ENCODE measurements at places on chromosomes 7 and 10.

GRCh38 chr7:14582010-14582409 lies 320.5 kb downstream of the DGKB start:
- DNase-seq, result no peak

DNA sequence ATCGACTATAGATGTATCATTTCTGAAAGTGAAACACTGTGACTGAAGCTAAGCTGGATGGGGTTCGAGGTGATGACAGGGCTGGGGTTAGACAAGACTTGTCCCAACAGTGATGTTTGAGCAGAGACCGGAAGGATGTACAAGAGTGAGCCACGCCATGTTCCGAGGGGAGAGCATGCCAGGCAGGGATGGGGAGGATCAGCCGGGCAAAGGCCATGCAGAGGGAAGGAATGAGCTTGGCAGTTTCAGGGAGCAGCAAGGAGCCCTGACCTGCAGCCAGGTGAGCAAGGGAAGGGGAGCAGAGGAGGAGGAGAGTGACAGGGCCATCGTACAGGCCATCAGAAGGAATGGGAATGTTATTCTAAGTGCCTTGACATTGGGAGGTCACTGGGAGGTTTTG lies 114.9 kb upstream of the GPR26 start:
- DNase-seq, result no peak

GRCh38 chr10:1257274-1257673 lies 201.1 kb downstream of the WDR37 start:
- DNase-seq, result no peak

- DNase-seq, result peak; percentile 34
Observed at GRCh38 chr10:131972474-131973071, 9.2 kb downstream of the BNIP3 start.

GRCh38 chr10:97003804-97004201 lies 171.7 kb downstream of the LCOR start:
- no peak for DNase-seq

Measured in DMS153 (cell line).